NB4 (cell line): ENCODE measurements at places on chromosomes 13 and 19.

DNA sequence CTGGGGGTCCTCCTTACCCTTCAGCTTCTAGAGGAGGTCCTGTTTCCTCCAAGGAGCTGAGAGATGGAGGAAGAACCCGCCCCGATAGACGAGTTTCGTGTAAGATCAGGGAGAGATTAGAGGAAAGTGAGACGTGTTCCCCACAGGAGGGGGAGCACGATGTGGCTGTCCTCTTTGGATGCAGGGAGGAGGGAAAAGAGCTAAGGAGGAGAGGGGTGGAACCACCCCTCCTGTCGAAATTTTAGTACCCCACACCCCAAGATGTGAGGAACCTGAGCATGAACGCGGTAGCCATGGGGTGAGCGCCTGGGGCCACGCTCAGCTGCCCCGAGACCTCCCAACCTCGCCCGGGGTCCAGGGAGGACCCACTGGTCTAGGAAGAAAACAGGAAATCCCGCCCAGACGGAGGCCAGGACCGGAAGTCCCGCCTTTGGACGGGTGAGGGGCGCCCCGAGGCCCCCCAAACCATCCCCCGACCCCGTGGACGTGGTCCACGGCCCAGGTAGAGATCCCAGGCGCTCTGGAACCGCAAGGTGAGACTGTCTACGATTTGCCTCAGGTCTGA lies 1.2 kb downstream of the AKT1S1 start:
- DNase-seq: peak; percentile 64

DNA sequence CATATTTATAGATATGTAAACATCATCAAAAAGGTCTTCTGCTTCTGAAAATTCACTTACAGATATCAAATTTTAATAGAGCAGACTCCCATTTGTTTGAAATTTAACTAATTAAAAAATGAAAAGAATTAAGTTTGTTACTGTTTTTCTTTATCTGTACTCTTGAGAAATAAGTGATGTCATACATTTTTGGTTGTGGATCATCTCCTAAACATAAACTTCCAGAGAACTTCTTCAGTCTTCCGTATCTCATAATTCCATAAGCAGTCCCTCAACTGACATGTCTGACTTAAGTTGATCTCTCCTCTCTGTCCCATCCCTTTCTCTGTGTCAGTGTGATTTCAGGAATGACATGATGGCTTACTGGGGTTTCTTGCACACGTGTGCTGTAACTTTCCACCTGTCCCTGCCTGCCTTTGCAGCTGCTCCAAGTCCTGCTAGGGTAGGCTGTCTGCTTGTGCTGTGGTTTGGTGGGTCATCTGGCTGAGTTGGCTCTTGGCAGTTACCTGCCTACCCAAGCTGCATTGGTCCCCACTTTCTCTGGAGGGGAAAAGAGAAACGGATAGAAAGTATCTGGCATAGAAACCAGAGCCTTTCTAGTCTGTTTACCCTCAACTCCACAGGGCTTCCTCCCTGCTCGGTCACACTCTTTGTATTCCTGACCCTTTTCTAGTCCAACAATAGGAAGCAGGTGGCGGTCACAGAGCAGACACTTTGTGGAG lies 127.1 kb downstream of the GGACT start:
- DNase-seq: no peak

GRCh38 chr19:42441049-42441445 lies 1.7 kb downstream of the CXCL17 start:
- DNase-seq: peak; percentile 4

DNA sequence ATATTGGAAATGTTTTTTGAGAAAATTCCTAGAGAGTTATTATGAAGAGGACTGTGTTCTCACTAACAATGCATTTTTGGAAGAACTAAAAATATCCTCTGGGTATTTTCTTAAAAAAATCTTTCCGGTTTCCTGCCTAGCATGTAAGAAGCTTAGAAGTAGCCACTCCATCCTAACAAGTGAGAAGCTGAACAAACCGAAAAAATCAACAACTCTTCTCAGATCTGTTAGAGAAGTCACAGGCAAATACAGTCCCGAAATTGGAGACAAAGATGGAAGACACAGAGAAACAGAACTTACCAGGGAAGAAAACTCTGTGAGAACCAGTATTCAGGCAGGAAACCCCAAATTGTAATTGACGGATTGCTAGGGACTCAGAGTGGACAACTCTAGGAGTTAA lies 173.0 kb downstream of the KLF12 start:
- DNase-seq: no peak

DNA sequence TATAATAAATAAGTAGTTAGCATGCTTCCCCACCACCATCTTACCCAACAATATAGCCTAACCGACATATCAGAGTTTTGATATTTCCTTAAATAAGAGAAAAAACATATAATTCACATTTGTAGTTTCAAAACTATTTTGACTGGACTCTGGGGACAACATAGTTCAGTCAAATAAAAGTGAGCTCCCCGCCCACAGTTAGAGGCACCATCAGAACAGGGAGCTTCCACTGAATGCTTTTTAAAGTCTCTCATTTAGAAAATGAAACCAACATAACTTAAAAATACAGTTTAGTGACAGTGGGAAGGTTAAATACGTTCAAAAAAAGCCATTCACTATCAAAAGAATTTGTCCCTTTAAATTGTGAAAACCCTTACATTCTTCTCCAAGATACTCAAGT lies 92.8 kb downstream of the EPSTI1 start:
- no peak for DNase-seq

DNA sequence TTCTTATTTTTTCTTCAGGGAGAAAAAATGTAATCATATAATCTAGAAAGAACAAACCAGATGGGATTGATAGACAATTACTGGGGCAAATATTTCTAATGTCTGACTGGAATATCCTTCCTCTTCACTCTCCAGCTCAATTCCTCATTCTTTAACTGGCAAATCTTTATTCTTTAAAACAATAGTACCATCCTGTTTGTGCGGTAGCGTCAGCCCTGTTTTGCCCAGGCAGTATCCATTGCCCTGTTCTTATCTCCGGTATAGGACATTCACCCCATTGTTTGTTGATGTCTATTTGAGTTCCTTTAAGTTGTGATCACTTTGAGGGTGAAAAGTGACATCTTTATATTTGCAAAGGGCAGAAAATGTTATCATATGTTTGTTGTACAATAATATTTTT lies 185.4 kb downstream of the POSTN start:
- no peak for DNase-seq

- DNase-seq: peak; percentile 92
Observed at GRCh38 chr19:21835810-21836444, at the start of gene ZNF43. Gene ZNF43 (minus strand): TSS chr19:21836182. CDS start chr19:21836038, 144 bp downstream.

DNA sequence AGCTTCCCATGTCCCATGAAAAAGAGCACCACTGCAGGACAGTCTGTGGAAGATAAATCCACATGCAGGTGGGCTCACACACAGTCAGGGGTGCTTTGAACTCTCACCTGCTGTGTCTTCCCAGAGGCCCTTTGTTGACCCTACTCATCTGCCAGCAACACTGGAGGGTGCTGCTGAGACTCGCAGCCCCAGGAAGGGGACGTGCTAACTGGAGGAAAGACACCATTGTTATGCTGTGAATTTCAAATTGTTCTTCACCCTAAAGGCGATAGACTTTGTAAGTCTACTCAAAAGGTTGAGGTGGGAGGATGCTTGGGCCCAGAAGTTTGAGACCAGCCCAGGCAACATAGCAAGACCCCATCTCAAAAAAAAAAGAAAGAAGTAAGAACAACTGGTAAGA lies 107.3 kb upstream of the SERP2 start:
- no peak for DNase-seq

- DNase-seq: no peak
Observed at GRCh38 chr13:47148543-47148942, 251.7 kb upstream of the HTR2A start.

DNA sequence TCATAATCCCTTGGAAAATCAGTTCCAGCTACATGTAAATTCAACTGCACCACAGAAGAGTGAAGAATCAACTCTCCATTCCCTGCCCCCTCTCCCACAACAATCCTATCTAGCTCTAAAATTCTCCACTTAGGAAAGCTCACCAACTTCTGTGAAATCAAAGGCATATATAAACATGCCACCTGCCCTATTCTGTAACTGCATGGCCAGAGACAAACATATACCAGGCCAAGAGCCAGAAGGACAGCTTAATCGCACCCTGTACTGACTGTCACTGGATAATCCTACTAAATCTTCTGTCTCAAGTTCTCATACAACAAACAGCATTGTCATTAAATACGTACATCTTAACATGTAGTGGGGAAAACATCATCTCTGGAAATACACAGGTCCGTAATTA lies 58.2 kb upstream of the EEF1AKMT1 start:
- no peak for DNase-seq

DNA sequence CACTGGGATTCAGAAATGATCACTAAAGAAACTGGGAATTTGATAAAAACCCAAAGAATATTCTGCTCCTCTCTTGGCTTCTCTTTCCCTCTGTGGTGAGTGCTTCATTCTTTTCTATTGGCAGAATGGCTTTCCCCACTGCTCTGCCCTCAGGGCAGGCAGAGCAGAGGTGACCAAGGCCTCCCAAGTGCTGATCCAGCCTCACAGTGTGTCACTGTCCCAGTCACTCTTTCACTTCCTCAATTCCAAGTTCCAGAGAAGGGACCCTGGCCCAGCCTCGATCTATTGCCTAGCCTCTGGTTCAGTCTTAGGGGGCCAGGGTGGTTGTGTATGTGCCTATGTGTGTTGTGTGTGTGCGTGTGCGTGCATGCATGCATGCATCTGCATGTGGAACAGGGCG lies 180.6 kb upstream of the TMTC4 start:
- peak; percentile 28 for DNase-seq

- peak; percentile 63 for DNase-seq
Observed at GRCh38 chr19:7242601-7243258, 51.5 kb downstream of the INSR start.

DNA sequence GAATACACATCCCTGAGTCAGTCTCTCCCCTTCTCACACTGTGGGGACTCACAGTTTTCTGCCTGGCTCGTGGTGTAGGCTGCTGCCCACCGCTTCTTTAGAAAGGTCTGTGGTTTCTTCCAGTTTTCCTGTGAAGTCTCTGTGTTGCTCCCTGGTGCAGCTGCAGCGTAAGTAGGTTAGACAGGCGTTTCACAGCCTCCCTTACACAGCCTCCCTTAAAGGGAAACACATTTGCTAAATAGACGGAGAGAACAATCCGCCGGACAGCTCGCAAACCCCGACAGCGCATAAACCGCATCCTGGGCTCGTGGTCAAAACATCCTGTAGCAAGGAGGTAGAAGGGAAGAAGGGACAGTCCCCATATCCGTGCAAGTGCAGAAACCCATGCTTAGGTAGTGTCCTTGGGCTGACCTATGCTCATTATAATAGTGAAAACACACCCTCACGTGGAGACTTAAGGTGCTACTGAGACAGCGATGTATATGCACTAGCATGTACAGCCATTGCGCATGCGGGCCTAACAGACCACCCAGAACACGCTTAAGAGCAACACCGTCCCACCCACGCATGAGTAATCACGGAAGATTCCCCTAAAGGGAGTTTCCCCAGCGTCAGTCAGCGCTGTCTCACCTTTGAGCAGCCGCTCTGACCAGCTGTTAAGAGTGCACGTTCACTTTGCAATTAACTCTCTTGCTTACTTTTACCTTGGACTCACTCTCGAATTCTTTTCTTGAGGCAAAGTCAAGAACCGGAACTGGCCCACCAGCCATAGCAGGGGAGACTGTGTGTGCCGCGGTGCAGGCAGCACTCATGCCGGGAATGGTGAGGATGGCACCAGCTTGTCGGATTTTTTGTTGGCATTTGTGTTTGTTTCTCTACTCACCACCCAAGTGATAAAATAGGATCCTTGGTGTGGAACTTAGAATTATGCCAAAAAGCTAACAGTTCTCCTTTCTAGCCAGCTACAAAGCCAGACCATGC lies 16.6 kb downstream of the SIGLEC8 start:
- DNase-seq: peak; percentile 91

DNA sequence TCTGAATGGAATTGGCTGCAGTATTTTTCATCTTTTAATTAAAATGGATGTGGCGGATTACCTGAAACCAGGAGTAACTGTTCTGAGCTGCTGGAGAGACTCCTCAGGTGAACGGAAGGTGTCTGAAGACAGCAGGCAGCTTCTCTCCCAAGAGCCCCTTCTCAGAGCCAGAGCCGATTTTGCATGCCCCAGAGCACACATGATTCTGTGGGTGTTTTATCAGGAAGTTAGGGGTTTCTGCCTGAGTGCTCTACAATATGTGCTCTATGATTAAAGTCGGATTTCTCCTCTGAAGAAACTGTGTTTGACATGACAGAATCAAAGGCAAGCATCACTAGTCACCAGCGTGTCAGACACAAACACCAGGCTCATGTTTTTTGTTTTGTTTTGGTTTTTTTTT lies 60.7 kb upstream of the MCF2L start:
- DNase-seq: no peak

DNA sequence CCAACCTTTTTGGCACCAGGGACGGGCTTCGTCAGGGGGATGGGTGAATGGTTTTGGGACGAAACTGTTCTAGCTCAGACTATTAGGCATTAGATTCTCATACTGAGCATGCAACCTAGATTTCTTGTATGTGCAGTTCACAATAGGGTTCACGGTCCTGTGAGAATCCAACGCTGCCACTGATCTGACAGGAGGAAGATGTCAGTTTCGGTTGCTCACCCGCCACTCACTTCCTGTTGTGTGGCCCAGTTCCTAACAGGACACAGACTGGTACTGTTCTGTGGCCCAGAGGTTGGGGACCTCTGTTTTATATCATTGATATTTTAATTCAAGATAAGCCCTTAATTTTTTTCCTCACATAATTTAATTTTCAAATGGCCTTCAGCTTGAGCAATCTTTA lies 26.7 kb upstream of the TDRD3 start:
- no peak for DNase-seq

GRCh38 chr13:66875264-66875663 lies 354.9 kb downstream of the PCDH9 start:
- DNase-seq: no peak

- DNase-seq: no peak
Observed at GRCh38 chr19:56727677-56728076, 56.1 kb upstream of the ZNF835 start.

- no peak for DNase-seq
Observed at GRCh38 chr13:106109391-106109791, 426.1 kb downstream of the EFNB2 start.

GRCh38 chr19:2016041-2016807 lies 710 bp upstream of the BTBD2 start:
- DNase-seq: peak; percentile 57

DNA sequence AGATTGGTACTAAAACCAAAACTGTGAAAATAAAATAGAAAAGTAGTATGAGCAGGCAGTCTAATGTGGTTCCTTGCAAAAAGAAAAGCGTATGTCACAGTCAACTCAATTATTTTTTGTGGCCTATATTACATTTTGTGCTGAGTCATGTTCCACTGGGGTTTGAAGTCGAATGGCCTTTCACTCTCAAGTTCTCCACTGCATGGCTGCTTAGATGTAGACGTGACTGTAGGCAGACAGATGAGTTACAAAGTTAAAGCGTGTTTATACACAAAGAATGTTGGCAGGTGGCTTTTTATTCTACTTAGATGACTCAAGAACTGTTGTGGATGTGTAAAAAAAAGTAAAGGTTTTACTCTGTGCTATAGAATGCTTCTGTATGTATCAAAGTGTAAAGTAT lies 133.9 kb downstream of the SLITRK6 start:
- DNase-seq: peak; percentile 14
